ENCODE measurements at places on chromosomes 12 and 14. TPM values are rescaled to one million over a fixed set of nuclear protein-coding genes. Genes with fewer than 3 reads are reported as not detected.

DNA sequence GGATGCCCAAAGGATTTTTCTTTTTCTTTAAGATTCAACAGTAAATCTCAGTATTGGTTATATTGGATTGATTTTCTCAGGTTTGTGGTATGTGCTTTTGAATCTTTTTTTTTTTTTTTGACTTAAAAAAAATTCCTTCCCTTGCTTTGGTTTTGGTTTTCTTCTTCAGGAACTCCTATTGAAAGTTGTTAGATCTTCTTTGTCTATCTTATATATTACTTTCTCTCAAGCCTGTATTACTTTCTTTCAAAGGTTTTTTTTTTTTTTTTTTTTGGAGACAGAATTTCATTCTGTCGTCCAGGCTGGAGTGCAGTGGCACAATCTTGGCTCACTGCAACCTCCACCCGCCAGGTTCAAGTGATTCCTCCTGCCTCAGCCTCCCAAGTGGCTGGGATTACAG, 21.9 kb downstream of the PPP4R4 start:
- H3K4me3 ChIP-seq, result no peak overlapping the region
- H3K27me3 ChIP-seq, result no peaks in the 10 kb centered on the region
- H3K36me3 ChIP-seq, result no peaks in the 10 kb centered on the region
- no peak for DNase-seq
- no peak overlapping the region for H3K27ac ChIP-seq
- no peaks in the 10 kb centered on the region for H3K4me1 ChIP-seq

The C12orf54 gene
- total RNA-seq, result not detected

The FAM186B gene
- not detected for total RNA-seq

The TPH2 gene
- not detected for total RNA-seq

DNA sequence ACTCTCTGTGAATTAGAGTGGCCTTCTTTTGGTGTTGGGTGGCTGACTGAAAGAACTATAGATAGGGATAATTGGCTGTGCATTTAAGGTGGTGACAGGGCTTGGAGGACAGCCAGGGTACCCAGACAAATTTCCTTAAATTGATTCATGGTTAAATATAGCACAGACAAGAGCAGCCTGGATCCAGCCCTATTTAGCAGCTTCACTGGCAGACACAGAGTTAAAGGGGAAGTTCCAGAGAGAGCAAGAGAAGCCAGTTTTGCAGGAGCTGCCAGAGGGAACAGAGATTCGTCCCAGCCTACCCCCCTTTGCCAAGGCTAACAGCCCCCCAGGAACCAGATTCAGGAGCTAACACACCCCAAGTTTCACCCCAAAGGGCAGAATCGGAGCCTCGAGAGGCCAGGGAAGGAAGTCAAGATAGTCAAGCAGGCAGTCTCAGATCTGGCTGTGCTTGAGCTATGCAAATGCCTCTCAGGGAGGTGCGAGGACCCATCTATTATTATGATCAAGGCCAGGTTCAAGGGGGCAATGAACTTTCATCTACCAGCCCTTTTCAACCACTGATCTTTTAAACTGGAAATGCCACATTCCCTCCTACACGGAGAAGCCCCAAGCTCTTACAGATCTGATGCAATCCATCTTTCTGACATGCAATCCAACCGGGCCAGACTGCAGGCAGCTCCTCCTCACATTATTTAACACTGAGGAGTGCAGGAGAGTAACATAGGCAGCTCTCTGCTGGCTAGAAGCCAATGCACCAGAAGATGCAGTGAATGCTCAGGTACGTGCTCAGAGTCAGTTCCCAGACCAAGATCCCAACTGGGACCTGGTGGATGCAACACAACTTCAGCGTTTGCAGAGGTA, 58.2 kb downstream of the DHRS2 start:
- DNase-seq, result no peak
- no peaks in the 10 kb centered on the region for H3K36me3 ChIP-seq
- H3K4me1 ChIP-seq, result no peaks in the 10 kb centered on the region
- H3K27ac ChIP-seq, result peak overlapping the region; percentile 32
- no peak overlapping the region for H3K4me3 ChIP-seq

The RPGRIP1 gene
- total RNA-seq, result 0.14 TPM

The TMEM233 gene
- 0.21 TPM for total RNA-seq

The SNW1 gene
- 73.2 TPM for total RNA-seq

DNA sequence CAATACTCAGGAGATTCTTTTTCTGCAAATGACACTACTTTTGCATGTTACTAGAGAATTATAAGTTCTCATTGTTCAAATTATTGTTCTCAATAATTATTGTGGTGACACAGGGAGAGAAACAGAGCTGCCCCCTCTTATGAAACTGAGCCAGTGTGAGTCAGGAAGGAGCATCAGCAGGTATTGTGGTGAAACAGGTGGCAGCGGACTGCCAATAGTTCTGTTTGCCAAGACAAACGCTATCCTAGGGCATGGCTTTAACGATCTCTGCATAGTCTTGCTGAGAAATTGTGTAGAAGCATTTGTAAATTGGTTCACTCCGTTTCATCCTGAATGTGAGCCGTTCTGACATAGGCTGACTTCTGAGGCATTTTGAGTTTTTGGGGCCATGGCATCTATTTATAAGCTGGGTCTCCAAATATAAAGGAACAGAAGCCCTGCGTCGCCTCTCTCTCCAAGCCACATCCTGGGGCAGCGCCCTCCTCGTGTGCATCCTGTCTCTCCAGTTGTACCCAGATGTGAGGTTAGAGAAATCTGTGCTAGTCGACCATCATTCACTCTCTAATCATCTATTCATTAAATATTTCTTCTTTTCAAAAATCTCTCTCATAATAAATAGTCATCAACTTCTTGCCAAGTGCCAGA, 15.8 kb upstream of the PPP4R4 start:
- no peak for DNase-seq
- no peaks in the 10 kb centered on the region for H3K4me1 ChIP-seq
- no peak overlapping the region for H3K4me3 ChIP-seq
- no peaks in the 10 kb centered on the region for H3K27me3 ChIP-seq

- H3K27ac ChIP-seq, result no peak overlapping the region
- H3K4me3 ChIP-seq, result no peak overlapping the region
- no peaks in the 10 kb centered on the region for H3K36me3 ChIP-seq
- H3K27me3 ChIP-seq, result no peaks in the 10 kb centered on the region
- DNase-seq, result no peak
Observed at GRCh38 chr12:24379433-24379832, 430.0 kb upstream of the SOX5 start.

- DNase-seq, result peak; percentile 75
- no peaks in the 10 kb centered on the region for H3K27me3 ChIP-seq
- H3K27ac ChIP-seq, result no peak overlapping the region
- peaks cover 6% of the 10 kb centered on the region for H3K4me1 ChIP-seq
- no peak overlapping the region for H3K4me3 ChIP-seq
- no peaks in the 10 kb centered on the region for H3K36me3 ChIP-seq
Observed at GRCh38 chr12:124609041-124609989, 41.9 kb upstream of the NCOR2 start.

DNA sequence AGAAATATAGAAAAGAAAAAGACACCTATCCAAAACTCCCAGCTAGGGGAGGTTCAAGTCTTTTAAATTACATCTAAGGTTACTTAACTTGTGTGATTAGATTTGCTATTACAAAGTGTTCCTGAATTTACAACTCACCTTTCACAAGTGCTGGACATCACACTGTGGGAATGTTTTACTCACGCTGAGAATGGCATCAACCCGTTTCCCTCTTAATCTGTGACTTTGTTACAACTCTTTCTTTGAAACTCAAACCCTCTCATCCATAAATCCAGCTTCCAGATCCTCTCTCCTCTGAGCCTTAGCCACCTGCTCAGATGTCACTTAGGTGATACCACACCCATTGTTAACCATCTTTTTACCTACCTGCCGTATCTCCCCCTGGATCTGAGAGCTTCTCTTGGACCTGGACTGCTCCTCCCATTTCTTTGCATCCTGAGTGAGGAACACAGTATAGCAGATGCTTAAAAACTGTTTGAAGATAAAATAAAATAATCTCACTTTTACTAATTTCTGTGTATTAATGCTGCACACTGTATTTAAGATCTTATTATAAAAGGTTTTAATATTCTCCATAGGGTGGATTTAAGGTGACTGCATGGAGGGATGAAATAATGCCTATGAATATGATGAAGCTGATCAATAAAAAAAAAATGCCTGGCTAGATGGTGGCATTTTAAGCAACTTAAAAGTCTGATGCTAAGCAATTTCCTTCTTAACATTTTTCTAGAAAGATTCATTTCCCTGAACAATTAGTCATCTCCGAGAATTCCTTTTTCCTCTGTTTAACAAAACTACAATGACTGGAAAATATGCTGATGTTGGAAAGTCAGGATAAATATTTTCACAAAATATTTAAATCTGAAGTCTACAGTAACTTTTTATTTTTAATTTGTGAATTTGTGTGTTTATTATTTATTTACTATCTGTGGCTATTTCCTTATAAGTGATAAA, 39.1 kb upstream of the NAP1L1 start:
- H3K36me3 ChIP-seq, result no peaks in the 10 kb centered on the region
- H3K4me3 ChIP-seq, result no peak overlapping the region
- H3K27me3 ChIP-seq, result no peaks in the 10 kb centered on the region
- no peak for DNase-seq
- H3K4me1 ChIP-seq, result no peaks in the 10 kb centered on the region
- no peak overlapping the region for H3K27ac ChIP-seq

The ZDHHC22 gene
- total RNA-seq, result not detected

GRCh38 chr12:44817687-44818086, 58.4 kb downstream of the NELL2 start:
- H3K27ac ChIP-seq, result no peak overlapping the region
- H3K27me3 ChIP-seq, result no peaks in the 10 kb centered on the region
- no peaks in the 10 kb centered on the region for H3K4me1 ChIP-seq
- DNase-seq, result no peak

DNA sequence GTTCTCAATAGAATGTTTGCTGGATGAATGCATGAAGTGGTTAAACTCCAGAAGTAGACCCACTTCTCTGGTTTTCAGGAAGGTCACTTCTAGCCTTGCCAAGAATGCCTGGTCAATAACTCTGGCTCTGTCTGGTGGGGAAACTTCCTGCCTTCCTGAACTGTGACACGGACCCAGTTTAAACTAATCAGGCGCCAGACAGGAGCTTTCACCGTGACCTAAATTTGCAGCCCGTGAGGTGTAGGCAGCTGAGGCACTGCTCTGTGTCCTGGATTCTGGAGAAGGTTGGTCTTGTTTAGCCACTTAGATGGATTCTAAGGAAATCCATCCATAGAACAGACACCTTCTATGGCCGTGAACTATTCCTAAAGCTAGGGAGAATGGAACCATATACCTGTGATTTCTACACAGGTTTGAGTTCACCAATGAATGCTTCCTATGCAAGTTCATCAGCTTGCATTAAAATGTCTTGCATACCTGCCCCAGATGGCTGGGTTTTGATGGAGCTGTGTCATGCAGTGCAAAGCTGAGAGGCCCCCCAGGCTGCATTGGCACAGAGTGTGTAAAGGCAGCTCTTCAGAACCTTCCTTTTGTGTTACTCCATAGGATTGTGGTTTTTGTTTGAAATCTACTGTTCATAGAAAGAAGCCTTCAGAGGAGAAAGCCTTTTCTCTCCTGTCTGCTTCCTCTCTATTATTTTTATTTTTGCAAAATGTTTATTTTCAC, 4.4 kb downstream of the CHST11 start:
- no peaks in the 10 kb centered on the region for H3K4me1 ChIP-seq
- no peaks in the 10 kb centered on the region for H3K27me3 ChIP-seq
- no peaks in the 10 kb centered on the region for H3K36me3 ChIP-seq
- peak overlapping the region; percentile 16 for H3K27ac ChIP-seq
- no peak overlapping the region for H3K4me3 ChIP-seq

- H3K27ac ChIP-seq, result no peak overlapping the region
- DNase-seq, result no peak
- H3K4me3 ChIP-seq, result no peak overlapping the region
- H3K4me1 ChIP-seq, result no peaks in the 10 kb centered on the region
- H3K27me3 ChIP-seq, result no peaks in the 10 kb centered on the region
Observed at GRCh38 chr12:64756376-64756775, 2.8 kb downstream of the GNS start.

The PTPRB gene
- total RNA-seq, result 38.5 TPM
